Fibroblast of lung (primary cell): ENCODE measurements at places on chromosomes 13 and 19.
A peak's percentile ranks its signal among the peaks of the same experiment; 100 is the strongest.

GRCh38 chr19:45577111-45577905 is 7.3 kb downstream of the OPA3 start:
- DNase-seq = peak; percentile 86

- DNase-seq = no peak
Measured at GRCh38 chr19:53877361-53877766, 4.6 kb upstream of the PRKCG start.

DNA sequence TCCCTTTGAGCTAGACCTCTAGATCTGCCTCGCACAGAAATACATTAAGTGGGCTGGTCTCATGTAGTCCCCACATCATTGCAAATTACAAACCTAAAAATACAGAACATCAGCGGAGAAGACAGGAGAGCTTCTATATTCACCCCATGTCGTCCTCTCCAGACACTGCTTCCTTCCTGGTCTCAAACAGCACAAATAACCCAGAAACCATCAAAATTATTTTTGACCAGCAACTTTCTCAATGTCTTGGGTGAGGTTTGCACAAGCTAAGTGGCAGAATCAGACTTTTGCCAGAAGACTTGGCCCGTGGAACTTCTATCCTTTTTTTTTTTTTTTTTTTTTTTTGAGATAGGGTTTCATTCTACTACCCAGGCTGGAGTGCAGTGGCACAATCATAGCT is 28.2 kb downstream of the CLEC17A start:
- DNase-seq = no peak

- DNase-seq = peak; percentile 32
Measured at GRCh38 chr19:10565028-10565566, 713 bp downstream of the KRI1 start.

- peak; percentile 2 for DNase-seq
Measured at GRCh38 chr19:21314676-21315075, 14.5 kb downstream of the ZNF708 start.

DNA sequence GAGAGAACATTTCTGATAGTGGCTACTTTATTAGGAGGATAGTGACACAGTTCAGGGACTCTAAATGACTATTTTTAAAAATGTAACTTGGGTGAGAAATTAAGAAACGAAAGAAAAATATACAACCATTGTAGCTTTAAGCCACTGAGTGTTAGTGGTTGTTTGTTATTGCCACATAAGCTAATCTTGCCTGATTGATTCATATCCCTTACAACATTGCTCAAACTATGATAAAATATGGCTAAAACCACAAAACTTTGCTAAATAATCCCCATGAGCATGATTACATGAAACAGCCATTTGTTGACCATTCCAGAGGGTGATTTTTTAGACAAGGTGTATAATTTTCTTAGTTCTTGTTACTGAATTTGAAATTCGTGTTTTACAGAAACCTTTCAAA is 343.4 kb downstream of the SLITRK5 start:
- peak; percentile 37 for DNase-seq
